Renal cortical epithelial cell (primary cell): ENCODE measurements at places on chromosomes 11 and 22. TPM values are rescaled to one million over a fixed set of nuclear protein-coding genes. Genes with fewer than 3 reads are reported as not detected.

Gene C11orf87
- not detected in 2 replicates for total RNA-seq

Gene OR51B5
- total RNA-seq: 0.15 TPM in 1 of 2 replicates, not detected in the other

Gene ASPHD2
- 5.4 and 5.6 TPM in 2 replicates for total RNA-seq

DNA sequence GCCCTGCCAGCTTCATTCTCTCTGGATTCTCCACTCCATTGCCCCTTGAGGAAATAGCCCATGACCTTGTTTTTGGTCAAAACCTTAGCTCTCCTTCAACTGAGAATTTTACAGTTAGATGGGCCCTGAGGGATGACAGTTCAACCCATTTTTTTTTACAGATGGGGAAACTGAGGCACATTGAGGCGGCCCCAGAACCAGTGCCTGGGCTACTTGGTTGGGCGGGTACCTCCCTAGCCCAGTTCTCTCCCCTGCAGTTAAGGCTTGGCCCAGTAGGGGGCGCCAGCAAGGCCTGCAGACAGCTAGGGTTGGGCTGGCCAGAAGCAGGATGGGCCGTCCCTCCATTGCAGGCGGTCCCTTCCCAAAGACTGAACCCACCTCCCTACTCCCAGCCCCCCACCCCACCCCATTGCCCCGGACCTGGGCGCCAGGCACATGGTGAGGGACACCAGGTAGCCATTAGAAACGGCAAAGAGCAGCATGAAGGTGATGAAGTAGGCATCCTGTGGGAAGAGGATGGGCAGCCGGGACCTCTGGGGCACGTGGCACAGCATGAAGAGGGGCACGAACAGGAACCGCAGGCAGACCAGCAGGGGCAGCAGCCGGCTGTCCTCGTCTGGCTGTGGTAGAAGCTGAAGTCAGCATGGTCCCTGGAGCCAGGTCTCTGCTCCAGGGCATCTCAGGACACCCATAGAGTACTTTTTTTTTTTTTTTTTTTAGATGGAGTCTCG lies 7.6 kb downstream of the SLC29A2 start:
- no peak for DNase-seq

Gene CCDC188
- total RNA-seq: 0.10 TPM in 1 of 2 replicates, not detected in the other

Gene IGSF22
- total RNA-seq: 0.35 and 0.45 TPM in 2 replicates

GRCh38 chr11:57087991-57088390 lies 93.8 kb upstream of the LRRC55 start:
- no peak for DNase-seq

Gene ANO9
- total RNA-seq: 9.2 and 10.8 TPM in 2 replicates

Gene RIMBP3B
- 0.05 TPM in 1 of 2 replicates, not detected in the other for total RNA-seq

DNA sequence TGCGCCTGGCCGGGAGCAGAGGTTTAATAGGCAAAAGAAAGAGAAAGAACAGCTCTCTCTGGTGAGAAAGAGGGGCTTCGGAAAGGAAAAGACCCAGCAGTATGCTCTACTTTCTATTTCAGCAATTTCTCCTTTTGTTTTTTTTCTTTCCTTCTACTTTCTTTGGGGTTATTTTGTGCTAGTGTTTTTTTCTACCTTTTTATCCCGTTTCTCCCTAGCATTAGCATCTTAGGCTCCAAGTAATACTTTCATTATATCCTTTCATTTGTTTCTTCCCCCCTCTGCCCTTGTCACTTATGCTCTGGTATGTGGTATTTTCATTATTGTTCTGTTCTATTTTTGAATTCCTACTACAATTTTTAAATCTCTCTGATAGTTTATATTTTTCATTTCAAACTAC lies 4.5 kb downstream of the SNU13 start:
- no peak for DNase-seq

Gene FGF4
- total RNA-seq: not detected in 2 replicates

Gene ACR
- not detected in 2 replicates for total RNA-seq

DNA sequence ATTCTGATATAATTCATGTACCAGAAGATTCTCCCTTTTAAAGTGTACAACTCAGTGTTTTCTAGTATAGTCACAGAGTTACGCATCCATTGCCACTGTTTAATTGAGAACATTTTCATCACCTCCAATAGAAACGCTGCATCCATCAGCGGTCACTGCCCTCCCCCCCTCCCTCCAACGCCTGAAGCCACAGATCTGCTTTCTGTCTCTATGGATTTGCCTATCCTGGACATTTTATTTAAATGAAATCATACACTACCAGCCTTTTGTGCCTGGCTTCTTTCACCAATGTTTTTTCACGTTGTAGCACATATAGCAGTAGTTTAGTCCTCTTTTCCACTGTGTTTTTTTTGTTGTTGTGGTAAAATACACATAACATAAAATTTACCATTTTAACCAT lies 22.8 kb downstream of the TCP11L1 start:
- DNase-seq: no peak

Gene POTEH
- total RNA-seq: not detected in 2 replicates

Gene FAT3
- total RNA-seq: 1.9 and 24.4 TPM in 2 replicates

- no peak for DNase-seq
Observed at GRCh38 chr11:44835296-44835695, 108.5 kb downstream of the TSPAN18 start.
